ENCODE measurements at places on chromosomes 7 and 10.

- no peak for DNase-seq
Observed at GRCh38 chr7:121547544-121548092, 151.5 kb upstream of the FAM3C start.

DNA sequence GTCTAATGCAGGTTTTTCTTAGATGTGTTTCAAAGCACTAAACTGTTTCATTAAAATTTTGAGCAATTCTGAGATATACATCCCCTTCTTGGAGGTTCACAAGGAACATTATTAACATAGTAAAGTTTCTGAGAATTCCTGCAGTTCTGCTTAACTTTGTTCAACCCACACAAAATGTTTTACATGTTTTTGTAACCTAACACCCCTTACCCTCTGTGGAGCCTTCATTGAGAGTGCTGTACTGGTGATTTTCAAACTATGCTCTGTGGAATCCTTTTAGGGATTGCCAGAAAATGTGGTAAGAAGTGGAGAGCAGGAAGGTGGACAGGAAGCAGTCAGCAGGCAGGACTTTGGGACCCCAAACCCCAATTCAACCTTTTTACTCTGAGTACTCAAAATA, 53.6 kb upstream of the ABCB5 start:
- DNase-seq = no peak

GRCh38 chr10:5321273-5321672, 43.5 kb upstream of the UCN3 start:
- no peak for DNase-seq

DNA sequence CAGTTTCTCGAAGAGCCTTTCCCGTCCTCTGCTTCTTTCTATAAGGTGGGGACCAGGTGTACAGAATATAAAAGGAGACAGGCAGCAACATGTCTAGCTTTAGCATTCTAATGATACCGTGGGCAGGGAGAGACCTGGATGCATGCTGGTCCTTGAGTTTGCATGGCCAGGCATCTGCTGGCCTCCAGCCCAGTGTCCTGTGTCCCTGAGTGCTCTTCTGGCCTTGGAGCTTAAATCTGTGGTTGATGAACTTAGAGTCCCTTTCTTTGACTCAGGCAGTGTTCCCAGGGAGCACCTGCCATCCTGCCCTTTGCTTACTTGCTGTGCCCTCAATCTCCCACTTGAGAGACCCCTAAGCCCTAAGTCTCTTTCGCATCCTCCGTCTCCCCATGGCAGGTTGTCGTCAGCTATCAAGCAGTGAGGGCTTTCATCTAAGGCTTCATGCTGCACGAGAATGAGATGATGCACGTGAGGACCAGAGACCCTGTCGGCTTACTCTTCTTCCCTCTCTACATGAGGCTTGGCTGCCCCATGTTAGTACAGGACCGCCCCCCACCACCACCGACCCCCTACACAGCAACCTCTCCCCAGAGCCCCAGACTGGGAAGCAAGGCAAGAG, 313.4 kb upstream of the C7orf33 start:
- no peak for DNase-seq

DNA sequence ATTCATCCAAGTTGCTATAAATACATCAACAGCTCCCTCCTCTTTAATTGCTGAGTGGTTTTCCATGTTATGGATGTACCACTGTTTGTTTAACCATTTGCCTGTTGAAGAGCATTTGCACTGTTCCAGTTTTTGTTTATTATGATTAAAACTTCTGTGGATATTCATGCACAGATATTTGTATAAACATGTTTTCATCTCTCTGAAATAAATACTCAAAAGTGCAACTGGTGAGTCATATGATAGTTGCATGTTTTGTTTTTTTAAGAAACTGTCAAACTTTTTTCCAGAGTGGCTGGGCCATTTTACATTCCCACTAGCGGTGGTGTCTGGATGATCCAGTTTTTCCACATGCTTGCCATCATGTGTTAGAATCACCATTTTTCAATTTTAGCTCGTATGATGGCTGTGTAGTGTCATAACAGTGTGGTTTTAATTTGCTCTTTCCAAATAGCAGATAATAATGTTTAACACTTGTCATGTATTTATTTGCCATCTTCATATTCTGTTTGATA, 33.6 kb downstream of the MEOX2 start:
- DNase-seq = no peak

- no peak for DNase-seq
Observed at GRCh38 chr7:31688372-31688771, 1.4 kb downstream of the PPP1R17 start.

DNA sequence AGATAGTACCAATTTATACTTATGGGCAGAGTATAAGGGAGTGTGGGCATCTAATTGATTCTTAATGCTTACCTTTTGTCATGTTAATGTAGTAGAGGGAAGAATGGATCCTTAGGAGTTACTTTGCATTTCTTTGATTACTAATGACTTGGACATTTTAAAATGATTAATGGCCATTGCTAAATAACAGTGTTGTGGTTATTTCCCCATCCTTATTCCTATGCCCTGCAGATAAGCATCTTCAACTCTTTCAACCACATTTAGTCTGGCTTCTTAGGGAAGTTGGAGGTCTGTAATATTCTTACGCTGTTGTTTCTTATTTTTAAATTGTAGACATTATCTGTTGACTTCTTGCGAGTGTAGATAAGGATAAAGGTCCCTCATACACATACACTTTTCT, 37.2 kb downstream of the KAT6B start:
- DNase-seq = no peak

DNA sequence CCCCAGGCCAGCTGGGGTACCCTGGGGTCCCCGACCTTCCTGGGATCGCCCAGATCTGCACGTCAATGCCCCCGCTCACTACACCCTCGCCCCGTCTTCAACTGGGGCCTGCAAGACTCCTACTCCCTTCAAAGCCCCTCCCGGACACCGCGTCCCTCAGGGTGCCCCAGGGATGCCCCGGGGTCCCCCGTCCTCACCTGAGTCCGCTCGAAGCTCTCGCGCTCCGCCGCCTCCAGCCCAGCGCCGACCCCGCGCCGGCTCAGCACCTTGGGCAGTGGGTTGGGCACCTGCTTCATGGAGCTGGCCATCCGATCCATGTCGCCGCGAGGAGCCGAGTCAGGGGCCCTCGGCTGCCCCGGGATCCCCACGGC, at the start of gene HIP1:
TSS of gene HIP1 (minus strand) at position 338 of the 371 bp plus-strand sequence. CDS start at position 317, 21 bp downstream.
- DNase-seq = no peak

- DNase-seq = no peak
Observed at GRCh38 chr7:108648989-108649388, 79.3 kb downstream of the DNAJB9 start.

DNA sequence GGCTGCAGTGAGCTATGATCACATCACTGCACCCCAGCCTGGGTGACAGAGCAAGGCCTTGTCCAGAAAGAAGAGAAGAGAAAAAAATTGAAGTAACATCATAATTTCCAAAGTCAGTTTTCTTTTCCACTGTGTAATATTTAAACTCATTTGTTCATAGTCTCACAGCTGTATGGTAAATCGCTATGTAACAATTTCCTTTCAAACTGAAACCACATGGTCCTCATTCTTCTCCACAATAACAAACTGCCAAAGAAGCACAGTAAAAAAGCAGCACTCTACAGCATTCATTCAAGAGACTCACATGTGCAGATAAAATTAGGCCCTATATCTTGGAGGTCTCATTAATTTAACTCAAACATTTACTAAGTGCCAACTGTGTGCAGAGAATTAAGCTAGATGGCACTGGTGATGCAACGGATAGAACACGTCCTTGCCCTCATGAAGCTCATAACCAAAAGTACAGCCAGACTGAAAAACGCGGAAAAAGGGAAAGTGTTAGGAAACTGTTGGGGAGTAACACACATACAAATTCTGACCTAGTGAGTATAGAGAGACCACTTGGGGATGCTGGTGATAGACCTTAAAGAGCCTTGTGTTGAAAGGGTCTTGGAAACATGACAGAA, 174.0 kb upstream of the KCTD7 start:
- no peak for DNase-seq

GRCh38 chr10:521261-522250, 167.9 kb downstream of the DIP2C start:
- no peak for DNase-seq

DNA sequence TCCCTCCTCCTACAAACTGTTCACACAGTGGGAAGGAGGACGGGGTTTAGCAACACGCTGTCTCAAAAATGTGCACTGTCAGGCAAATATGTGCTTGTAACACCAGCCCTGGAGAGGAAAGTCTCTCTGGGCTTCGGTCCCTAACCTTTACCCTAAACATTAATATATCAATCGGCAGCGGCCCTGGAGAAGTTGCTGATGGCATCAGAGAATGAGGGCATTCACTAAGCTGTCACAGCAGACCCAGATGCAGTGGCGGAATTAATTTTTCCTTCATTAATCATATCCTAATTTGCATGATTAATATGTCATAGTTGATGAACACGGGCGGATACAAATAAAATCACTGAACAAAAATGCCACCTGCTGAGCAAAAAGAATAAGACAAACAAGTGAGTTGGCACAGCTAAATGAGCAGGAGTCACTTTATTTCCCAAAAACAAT, 45.2 kb upstream of the INSIG1 start:
- no peak for DNase-seq

GRCh38 chr10:1643161-1643907, 94.0 kb downstream of the ADARB2 start:
- DNase-seq = no peak

DNA sequence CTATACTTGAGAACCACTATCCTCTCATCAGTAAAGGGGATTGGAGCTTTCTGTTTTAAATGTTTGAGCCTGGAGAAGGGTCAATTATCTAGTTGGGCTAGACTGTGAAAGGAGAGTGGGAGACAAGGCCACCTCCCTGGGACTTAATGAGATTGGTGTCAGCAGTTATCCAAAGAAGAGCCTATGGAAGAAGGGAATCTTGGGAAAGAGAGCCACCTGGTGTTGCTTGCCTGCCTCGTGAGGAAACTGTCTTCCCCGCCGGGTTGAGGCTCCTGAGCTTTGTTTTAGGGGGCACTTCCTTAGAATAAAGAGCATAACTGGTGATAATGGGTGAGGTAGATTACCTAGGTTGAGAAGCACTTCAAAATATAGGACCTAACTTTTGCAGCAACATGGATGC, 32.0 kb upstream of the ABCB4 start:
- no peak for DNase-seq
